ENCODE measurements at places on chromosomes 2 and 18.

- DNase-seq, result no peak
Measured at GRCh38 chr2:120514521-120514920, 168.6 kb downstream of the INHBB start.

GRCh38 chr18:33735428-33735827 lies 157.4 kb downstream of the ASXL3 start:
- DNase-seq, result no peak

DNA sequence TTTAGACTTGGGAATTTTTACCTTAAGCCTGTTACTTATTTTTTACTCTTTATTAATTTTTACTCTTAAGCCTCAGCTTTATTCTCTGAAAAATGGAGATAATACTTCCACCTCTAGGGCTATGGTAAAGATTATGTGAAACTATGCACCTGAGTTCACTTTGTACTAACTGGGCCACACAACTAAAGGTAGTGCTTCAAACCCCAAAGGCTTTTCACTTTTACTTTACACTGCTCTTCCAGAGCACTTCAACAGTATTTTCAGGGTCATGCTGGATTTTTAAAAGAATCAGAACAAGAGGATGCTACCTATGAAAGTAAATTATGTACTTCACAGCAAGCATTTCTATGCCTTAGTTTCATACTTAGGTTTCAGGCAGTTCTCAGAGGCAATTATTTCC lies 27.8 kb downstream of the MEX3C start:
- no peak for DNase-seq

DNA sequence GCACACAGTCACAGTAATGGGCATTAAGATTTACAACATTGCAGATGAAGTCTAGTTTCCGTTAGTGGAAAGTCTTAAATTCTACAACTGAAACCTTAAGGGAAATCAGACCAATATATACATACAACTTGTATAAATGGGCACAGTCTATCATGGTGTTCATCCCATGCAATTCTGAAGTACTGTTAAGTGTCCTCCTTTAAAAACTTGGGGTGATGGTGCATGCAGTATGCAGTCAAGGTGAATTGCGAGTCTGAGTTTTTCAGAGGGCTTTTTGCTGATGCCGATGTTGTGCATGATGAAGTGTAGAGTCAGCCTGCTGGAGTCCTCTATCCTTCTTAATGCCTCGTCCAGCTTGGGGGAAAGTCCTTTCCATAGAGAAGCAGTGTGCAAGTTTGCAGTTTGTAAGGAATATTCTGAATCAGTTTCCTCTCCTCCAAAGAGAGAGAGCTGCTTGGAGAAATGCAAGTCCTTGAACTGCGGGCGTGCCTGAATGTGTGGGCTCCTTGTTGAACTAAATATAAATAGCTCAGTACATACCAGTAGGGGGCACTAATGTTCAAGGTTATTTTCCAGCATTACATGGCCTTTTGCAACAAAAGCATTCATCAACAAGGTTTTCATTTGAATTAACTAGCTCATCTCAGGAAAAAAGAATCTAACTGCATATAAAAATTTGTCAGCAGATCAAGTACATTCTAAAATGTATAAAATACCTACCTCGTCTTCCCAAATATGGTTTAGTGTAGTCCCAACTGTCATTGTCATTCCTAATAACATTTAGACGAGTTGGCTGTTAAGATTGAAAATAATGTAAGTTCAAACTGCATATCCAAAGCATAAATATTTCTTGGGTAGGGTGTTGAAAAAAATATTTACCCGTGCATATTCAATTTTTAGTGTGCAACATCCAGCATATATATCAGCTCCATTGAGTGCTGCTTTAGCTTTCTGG lies 21.3 kb downstream of the HNRNPLL start:
- DNase-seq, result no peak

DNA sequence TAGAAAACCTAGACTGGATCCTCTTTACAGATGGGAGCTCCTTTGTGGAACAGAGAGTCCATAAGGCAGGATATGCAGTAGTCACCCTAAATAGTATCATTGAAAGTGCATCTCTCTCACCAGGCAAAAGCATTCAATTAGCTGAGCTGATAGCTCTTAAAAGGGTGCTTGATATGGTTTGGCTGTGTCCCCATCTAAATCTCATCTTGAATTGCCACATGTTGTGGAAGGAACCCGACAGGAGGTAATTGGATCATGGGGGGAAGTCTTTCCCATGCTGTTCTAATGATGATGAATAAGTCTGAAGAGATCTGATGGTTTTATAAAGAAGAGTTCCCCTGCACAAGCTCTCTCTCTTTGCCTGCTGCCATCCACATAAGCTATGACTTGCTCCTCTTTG lies 96.2 kb upstream of the RMP24 start:
- no peak for DNase-seq

- no peak for DNase-seq
Measured at GRCh38 chr2:99545066-99545465, 55.2 kb upstream of the REV1 start.

DNA sequence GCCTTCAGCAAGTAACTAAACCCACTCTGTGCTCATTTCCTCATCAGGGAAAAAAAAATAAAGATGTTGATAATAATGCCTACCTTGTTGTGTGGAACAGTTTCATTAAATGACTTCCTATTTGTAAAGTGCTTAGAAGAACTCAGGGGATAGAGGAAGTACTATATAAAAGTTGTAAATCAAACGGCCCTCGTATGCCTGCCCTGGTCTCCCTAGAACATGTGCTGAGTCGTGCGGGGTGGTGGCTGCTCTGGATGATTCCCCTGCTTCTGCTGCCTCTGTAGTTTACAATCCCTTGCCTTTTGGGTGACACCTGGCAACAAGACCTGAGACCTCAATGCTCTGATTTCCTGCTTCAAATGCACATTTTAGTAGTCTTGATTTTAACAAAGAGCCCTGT lies 170.0 kb downstream of the CERS6 start:
- no peak for DNase-seq

DNA sequence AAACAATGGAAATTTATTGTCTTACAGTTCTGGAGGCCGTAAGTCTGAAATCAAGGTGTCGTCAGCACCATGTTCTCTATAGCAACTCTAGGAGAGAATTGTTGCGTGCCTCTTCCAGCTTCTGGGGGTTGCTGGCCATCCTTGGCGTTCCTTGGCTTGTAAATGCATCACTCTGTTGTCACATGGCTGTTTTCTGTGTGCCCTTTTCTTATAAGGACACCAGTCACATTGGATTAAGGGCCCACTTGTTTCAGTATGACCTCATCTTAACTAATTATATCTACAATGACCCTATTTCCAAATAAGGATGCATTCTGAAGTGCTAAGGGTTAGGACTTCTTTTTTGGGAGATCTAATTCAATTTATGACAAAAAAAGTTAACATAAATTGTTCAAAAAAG lies 1.4 kb upstream of the PLEK start:
- DNase-seq, result no peak

- no peak for DNase-seq
Measured at GRCh38 chr2:136191041-136191440, 73.1 kb upstream of the CXCR4 start.

DNA sequence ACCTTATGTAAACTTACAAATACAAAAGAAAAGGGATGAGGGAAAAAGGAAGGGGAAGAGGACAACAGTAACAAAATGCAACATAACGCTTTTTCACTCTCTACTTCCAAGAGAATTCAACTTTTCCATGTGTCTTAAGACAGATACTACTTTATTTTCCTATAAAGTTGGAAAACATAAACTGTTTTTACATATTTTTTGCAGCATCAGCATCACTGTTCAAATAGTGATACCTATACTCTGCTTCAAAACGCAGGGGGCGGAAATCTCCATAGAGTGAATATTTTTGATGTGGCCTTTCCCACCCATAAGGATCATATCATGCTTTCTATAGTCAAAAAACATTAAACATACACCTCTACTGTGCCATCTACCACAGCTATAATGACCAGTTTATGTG lies 77.5 kb downstream of the BAZ2B start:
- no peak for DNase-seq

GRCh38 chr2:180405520-180405919 lies 398.4 kb upstream of the CWC22 start:
- no peak for DNase-seq

DNA sequence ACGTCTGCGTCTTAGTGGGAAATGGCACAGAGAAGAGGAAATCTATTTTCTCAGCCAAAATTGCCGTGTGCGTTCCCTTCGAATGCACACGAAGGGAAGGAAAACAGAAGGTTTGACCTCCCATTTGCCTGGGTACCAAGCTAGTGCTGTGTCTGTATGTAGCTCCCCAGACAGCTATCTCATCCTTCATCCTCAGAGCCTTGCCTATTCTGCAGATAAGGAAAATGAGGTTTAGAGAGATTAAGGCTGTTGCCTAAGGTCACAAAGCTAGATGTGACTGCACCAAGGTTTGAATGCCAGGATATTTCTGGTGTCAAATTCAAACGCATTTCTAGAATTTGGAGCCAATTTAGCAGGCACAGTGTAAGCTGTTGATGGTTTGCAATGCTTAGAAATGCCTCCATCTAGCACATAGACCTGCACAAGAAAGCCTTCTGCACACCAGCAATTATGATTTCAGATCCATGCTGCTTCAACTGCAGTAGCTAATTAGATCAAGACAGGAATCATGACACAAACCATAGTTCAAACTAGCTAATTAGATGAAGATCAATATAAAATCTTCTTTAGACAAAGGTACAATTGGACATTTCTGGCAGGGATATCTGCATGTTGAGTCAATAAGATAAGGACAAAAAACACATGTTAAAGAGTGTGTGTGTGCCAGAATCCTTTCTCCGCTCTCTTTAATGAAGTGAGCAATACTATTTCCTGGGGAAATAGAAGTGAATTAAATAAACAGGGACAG lies 115.1 kb downstream of the CMPK2 start:
- DNase-seq, result no peak

DNA sequence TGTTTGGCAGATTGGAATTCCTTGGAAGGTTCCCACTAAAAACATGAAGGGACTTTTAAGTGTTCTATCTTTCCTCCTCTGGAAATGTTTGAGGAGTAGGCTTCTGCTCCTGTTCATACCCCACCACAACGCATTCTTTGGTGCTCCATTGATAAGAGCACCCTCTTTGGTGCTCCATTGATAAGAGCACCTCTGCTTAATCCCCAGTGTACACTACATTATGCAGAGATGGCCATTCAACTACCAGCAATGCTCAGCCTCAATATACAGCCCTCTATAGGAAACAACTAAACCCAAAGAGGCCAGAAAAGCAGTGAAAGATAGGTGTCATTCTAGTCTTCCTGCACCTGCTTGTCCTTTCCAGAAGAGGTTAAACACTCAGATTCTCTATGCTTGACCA lies 1.8 kb upstream of the CHAC2 start:
- DNase-seq, result no peak

GRCh38 chr2:230203110-230203676 lies 16.6 kb downstream of the SP110 start:
- DNase-seq, result no peak

DNA sequence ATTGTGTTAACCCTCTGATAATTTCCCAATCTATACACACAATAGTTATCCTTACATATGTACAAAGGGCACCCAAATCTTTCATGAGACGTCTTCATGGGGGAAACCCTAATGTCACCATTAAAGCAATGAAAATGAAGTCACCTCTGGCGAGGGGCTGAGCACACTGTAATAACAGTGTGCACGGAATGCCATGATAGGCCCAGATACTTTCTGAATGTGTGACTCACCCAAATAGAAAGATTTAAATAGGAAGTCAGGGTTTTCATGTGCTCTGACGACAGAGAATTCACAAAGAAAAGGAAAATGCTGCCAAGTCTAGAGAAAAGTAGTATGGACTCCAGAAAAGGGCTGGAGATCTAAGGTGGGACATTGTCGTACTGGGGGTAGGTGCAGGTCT lies 128.3 kb downstream of the SATB2 start:
- DNase-seq, result no peak

- no peak for DNase-seq
Measured at GRCh38 chr2:101975171-101975870, 16.4 kb upstream of the IL1R2 start.

DNA sequence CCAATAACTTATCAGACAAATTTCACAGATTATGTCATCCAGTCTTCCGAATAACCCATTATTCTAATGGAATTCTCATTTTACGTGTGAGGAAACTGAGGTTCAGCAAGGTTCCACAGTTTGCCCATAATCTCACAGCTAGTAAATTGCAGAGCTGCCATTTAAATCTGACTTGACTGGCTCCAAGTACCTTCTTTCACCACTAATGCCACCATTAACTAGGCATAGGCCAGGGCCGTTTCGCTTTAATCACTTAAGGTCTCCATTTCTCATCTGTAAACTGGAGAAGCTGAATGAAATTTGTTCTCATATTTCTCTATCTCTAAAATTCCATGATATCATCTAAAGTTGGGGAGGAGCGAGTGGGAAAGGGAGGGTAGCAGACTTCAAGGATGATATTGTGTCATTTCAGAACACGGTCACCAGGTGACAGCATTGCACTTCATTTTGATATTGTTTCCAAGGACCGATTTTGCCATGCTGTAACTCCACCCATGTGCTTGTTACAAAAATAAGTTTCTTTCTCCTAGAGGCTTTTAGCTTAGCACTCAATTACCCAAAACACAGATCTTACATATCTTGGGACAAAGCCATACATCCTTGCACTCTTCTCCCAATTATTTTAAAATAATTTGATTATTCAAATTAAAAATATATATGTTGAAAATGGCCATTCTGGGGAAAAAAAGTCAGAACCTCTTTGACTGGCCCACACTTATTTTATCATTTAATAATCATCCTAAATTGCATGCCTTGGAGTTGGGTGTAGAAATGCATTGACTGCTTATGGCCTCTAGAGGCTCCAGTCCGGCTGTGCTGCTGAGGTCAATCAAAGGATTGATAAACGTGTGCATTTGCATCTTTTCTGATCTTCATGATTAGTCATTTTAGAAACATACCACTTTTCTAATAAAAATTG lies 123.8 kb downstream of the AKAIN1 start:
- DNase-seq, result peak; percentile 7

GRCh38 chr2:42568401-42569115 lies at the start of gene MTA3:
Gene MTA3 (plus strand): TSS chr2:42568632. CDS start chr2:42568746, 114 bp downstream.
- peak; percentile 7 for DNase-seq

DNA sequence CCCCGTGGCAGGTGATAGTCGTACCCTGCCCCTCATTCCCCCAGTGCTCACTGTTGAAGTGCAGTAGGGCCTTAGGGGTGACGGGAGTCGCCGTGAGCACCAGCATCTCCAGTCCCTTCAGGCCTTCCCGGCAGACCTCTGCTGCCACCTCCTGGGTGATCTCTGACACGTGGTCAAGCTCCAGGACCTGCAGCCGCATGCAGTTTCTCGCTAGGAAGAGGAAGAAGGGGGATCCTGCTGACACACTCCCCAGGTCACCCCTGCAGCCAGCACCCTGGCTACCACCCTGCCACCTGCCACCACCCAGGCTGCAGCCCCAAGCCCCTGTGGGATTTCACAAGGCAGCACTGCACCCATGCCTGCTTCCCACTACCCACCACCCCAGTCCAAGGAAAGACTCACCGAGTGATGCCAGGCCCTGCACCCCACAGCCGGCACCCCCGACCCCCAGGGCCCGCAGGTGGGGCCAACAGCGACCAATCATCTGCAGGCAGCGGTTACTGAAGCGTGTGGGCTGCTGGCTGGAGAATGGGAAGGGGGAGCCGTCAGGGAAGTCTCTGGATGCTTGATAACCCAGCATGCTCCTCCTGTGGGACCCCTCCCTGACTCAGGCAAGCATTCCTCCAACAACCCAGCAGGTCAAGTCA lies 23.8 kb downstream of the FBXO41 start:
- DNase-seq, result no peak
